Immature natural killer cell (primary cell): ENCODE measurements at places on chromosomes 1 and 21. TPM values are rescaled to one million over a fixed set of nuclear protein-coding genes. Genes with fewer than 3 reads are reported as not detected.

- H3K36me3 ChIP-seq, result no peaks in the 10 kb centered on the region
- no peak overlapping the region for H3K27ac ChIP-seq
- H3K27me3 ChIP-seq, result peaks cover 38% of the 10 kb centered on the region
- no peak for DNase-seq
- H3K4me3 ChIP-seq, result no peak overlapping the region
These were observed 20.5 kb upstream of the NRDC start for GRCh38 chr1:51899022-51899421.

DNA sequence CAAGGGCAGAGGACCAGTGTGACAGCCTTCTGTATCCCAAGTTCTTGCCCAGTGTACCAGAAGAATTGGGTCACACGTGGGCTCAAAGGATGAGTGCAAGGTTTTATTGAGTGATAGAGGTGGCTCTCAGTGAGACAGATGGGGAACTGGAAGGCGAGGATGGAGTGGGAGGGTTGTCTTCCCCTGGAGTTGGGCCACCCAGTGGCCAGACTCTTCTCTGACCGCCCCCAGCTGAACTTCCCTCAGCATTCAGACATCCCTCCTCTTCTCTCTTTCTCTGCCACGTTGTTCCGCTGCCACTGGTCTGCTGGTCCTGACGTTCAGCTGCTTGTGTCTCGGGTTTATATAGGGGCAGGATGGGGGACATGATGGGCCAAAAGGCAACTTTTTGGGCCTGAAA, 150.1 kb upstream of the IVNS1ABP start:
- H3K4me3 ChIP-seq, result no peak overlapping the region
- H3K27ac ChIP-seq, result no peak overlapping the region
- H3K36me3 ChIP-seq, result no peaks in the 10 kb centered on the region
- no peak for DNase-seq

The SH2D5 gene
- polyA plus RNA-seq, result not detected

The BCAN gene
- 0.35 TPM for polyA plus RNA-seq
